ENCODE measurements at places on chromosomes 6 and 20.

DNA sequence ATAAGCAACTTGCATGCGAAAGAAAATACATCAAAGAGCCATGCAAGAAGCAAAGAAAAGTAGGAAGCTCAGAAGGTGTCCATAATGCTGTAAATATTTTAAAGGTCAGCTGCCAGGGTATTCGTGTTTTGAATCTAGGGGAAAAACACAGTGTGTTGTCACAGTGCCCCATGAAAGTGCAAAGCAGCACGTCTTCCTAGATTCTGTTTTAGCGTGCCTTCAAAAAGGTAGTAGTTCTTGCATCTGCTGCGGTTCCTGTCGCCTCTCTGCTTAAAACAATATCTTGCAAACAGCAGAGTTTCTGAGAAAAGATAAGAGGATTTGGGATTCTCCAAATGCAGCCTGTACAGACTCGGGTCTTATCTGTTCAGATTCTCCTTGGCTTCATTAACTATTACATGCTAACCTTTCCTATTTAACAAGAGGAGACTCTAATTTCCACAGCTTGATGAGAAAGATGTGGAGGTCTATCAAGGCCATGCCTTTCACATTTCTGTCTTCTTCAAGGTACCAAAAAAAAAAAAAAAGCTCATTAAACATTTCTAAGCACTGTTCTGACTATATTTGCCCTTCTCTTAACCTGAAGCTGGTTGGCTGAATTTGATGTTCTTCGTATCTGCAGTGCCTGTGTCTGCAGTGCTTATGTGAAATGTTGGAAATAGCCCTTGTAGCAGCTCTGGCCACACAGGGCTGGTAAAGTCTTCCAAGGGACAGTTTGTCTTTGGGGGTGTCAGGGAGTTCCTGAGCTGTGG, 297.5 kb downstream of the ADGB start:
- no peaks in the 10 kb centered on the region for H3K27me3 ChIP-seq
- H3K27ac ChIP-seq, result no peak overlapping the region
- no peak for DNase-seq
- H3K36me3 ChIP-seq, result no peaks in the 10 kb centered on the region
- H3K4me1 ChIP-seq, result no peaks in the 10 kb centered on the region

DNA sequence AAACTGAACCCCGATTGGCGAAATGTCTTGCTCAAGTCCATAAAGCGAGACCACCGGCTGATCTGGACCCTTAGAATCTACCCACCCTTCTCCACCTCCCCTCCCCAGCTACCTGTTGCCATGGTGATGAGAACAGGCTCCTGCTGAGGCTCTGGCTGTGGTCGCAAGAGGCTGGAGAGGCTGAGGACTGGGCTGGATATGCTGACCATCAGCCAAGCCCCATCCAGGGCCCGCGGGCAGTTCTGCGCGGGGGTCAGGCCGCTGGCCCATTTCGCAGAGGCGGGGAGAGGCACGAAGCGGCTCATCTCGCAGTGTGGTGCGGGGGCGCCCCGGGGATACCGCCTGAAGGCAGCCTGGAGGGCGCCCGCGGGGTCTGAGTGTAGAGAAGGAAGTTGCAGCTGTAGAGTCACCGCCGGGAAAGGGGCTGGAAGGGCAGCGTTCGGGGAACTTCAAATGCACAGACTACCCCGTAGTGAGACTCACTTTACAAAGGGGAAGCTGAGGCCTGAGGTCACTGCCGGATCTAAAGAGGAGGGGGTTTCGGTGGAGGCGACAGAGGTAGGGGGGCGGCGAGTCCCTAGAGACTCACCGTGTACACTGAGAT, 671 bp downstream of the TAPBP start:
- peaks cover 2% of the 10 kb centered on the region for H3K4me1 ChIP-seq
- no peaks in the 10 kb centered on the region for H3K36me3 ChIP-seq
- H3K4me3 ChIP-seq, result peak overlapping the region; percentile 35
- H3K27ac ChIP-seq, result no peak overlapping the region
- no peaks in the 10 kb centered on the region for H3K27me3 ChIP-seq

DNA sequence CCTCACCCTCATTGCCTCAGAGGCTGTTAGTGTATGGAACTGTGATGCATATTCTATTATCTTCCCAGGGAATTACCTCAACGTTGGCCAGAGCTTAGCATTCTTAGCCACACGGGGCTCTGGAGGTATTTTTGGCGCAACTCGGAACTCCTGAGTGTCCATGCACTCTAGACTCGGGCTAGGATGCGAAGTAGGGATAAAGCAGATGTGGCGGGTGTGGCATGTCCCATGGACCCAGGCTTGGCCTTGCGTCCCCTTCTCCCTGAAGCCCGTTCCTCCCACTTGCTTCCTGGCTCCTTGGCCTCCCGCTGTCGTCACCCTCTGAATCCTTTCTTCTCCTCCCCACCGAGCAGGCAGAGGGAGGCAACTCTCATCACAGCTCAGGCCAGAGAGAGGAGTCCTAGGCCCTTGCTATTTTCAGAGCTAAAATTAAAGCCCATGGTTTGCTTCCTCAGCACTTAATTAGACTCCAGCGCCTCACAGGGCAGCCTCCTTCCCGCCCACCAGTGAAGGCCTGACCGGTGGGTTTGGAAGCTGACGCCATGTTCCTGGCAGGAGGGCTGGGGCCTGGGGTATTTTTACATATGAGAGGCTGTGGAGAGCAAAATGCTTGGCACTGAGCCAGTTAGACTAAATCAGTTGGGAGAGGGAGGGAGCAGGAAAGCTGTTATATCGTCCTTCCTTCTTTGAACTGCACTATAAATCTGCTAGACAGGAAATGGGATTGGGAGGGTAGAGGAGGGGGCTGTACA, 138.7 kb downstream of the FOXO3 start:
- H3K36me3 ChIP-seq, result no peaks in the 10 kb centered on the region
- DNase-seq, result no peak
- H3K27ac ChIP-seq, result no peak overlapping the region
- H3K27me3 ChIP-seq, result no peaks in the 10 kb centered on the region

DNA sequence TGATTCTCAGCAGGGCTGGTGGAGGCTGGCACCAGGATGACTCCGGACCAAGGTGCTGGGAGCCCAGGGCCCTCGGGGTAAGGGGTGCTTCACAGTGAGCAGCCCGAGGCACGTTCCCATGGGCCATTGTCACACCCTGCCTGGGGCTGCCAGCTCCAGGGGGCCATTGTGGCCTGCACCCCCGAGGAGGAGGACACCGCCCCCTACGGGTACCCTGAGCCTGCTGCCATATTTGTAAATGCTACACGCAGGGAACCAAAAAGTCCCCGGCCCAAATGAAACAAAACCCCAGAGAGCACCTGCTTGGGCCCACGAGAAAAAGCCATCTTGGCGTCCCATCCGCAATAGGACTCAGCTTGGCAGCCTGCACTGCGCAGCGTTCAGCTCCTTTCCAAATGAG, 64.7 kb upstream of the GATA5 start:
- DNase-seq, result no peak
- H3K4me3 ChIP-seq, result no peak overlapping the region
- no peak overlapping the region for H3K27ac ChIP-seq
- no peaks in the 10 kb centered on the region for H3K4me1 ChIP-seq
- H3K36me3 ChIP-seq, result no peaks in the 10 kb centered on the region

DNA sequence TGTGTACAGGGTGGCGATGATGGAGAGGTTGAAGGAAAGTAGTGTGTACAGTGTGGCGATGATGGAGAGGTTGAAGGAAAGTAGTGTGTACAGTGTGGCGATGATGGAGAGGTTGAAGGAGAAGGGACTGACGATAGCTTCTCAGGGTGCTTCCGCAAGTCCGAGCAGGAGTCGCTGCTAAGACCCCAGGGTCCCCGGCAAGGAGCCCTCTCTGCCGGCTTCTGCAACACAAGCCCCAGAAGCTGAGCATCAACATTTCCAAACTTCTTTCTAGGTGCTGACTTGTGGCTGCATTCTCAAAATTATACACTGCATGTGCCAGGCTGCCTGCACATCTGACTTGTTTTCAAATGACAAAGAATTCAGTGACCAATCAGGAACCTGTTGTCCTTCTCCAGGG, 47.8 kb upstream of the NXT1 start:
- no peak overlapping the region for H3K4me3 ChIP-seq
- H3K4me1 ChIP-seq, result no peaks in the 10 kb centered on the region
- DNase-seq, result no peak
- no peaks in the 10 kb centered on the region for H3K36me3 ChIP-seq

Measured in mesendoderm (in vitro differentiated cells).